Ascending aorta (tissue), 2 donors: ENCODE measurements at places on chromosomes 3 and 15. TPM values are rescaled to one million over a fixed set of nuclear protein-coding genes. Genes with fewer than 3 reads are reported as not detected.
A peak's percentile ranks its signal among the peaks of the same experiment; 100 is the strongest.

- no peaks in the 10 kb centered on the region for H3K36me3 ChIP-seq
- H3K27ac ChIP-seq: no peak overlapping the region
- no peak overlapping the region for H3K4me3 ChIP-seq
Measured at GRCh38 chr3:57983734-57984518, 24.3 kb upstream of the FLNB start.

DNA sequence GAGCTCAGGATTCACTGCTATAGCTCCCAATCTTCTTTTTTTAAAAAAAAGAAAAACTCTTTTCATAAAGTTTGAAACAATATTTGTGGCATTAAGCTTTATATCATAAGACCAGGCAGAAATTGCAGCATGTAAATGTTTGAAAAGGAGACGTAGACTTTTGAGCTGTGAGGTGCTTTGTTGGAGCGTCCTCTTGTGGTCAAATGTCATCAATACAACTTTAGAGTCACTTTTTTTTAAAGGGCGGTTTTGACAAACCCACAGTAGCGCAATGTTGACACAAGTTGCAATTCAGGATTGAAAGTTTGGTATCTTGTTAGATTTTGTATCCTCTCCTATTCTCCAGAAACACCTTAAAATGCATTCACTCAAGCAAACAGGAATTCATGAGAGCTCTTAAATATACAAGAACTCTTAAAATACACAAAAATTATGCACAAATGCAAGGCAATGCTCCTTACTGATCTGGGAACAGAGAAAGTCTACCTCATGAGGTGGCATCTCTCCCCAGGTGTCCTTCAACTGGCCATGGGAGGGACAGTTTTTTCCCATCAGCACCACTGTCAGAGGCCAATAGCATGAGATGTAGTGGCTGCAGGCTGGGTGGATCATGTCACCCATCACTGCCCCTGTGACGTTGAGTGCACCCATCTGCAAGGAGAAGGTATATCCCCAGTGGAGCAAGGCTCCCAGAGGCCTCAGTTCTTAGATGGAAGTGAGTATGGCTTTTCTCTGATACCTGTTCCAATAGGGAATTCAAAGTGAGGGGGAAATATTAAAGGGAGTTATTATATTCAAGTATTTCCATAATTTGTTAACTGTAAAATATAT is 70.7 kb downstream of the ANXA2 start:
- H3K4me3 ChIP-seq: no peak overlapping the region
- H3K27me3 ChIP-seq: no peaks in the 10 kb centered on the region
- no peaks in the 10 kb centered on the region for H3K4me1 ChIP-seq
- H3K36me3 ChIP-seq: no peaks in the 10 kb centered on the region
- H3K27ac ChIP-seq: no peak overlapping the region
- DNase-seq: no peak

DNA sequence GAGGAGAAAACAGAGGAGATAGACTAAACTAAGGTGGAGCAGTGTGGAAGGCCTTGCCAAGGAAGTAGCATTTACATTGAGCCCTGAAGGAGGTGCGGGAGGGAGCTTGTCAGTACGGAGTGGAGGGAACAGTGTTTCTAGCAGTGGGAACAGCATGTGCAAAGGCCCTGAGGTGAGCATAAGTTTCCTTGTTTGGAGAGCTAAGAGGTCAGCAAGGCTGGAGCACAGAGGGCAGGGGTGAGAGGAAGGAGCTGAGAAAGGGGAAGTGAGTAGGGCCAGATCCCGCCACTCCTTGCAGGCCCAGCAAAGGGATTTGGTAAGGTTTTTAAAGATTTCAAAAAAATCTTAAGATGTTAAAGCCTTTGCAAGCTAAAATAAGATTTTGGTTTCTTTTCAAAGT is 70.1 kb downstream of the HMCES start:
- peaks cover 6% of the 10 kb centered on the region for H3K4me1 ChIP-seq
- H3K36me3 ChIP-seq: no peaks in the 10 kb centered on the region
- no peak overlapping the region for H3K27ac ChIP-seq
- no peaks in the 10 kb centered on the region for H3K27me3 ChIP-seq

Gene GPR149
- total RNA-seq: not detected

Gene CTXN2
- total RNA-seq: not detected

DNA sequence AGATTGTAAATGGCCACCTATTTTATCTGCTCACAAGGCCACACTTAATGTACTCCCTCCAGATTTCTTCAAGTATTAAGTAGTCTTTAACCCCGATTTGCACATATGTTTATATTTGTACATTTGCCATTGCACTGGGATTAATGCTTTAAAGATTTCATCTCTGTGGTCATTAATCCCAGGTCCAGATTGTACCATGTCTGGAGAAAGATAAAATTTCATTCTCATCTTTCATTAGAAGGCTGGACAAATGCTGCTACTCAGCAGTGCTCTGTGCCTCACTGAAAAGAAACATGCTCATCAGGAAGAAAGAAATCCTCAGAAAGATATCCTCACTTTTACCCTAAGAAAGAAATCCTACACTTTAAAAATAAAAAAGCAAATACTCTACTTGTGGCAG is 62.5 kb upstream of the LRRC3B start:
- no peak overlapping the region for H3K27ac ChIP-seq
- no peaks in the 10 kb centered on the region for H3K27me3 ChIP-seq
- no peak overlapping the region for H3K4me3 ChIP-seq
- H3K4me1 ChIP-seq: no peaks in the 10 kb centered on the region

Gene IGDCC3
- total RNA-seq: not detected

- no peak overlapping the region for H3K27ac ChIP-seq
- no peak for DNase-seq
- no peaks in the 10 kb centered on the region for H3K36me3 ChIP-seq
- no peaks in the 10 kb centered on the region for H3K27me3 ChIP-seq
Measured at GRCh38 chr15:97688886-97689285, 271.6 kb upstream of the ARRDC4 start.

Gene LSM3
- total RNA-seq: 3.9 TPM

DNA sequence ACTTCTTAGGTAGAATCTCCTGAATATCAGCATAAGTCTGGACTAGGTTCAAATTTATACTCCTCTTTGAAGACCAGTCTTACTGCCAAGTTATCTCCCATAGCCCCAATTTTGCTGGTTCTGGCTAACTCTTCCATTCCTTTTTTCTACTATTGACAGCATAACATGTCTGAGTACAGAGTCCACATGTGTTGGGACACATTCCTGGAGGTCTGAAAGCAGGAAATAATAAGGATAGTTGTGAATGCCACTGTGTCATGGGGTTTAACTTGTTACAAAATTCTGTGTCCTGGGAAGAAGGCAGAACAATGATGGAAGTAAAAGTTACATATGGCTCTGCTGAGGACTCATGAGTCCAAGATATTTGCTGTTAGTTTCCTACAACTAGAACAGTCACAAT is 57.4 kb upstream of the ZBTB20 start:
- no peak for DNase-seq
- no peaks in the 10 kb centered on the region for H3K36me3 ChIP-seq
- no peaks in the 10 kb centered on the region for H3K27me3 ChIP-seq
- H3K4me3 ChIP-seq: no peak overlapping the region

- peaks cover 2% of the 10 kb centered on the region for H3K4me1 ChIP-seq
- H3K27ac ChIP-seq: no peak overlapping the region
- no peaks in the 10 kb centered on the region for H3K36me3 ChIP-seq
- no peaks in the 10 kb centered on the region for H3K27me3 ChIP-seq
- DNase-seq: no peak
Measured at GRCh38 chr3:33644582-33644981, 73.5 kb downstream of the CLASP2 start.

Gene RASGRF1
- total RNA-seq: not detected

DNA sequence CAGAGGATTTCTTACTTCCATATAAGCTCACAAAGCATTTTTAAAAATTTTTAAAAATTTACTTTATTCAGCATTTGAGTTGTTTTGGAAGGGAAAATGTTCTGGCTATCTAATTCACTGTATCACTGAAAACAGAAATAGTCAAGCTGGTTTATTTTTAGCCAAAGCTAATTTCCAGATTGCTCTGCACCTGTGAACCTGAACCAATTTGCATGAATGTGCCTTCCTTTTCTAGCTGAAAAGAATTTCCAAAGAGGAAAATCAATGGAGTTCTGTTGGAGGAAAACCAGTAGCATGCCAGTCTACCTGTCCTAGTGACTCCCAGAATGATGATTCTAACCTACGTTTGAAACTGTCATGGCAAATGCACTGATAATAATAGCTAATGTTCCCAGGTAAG is 134.2 kb upstream of the LIPC start:
- no peak for DNase-seq
- no peak overlapping the region for H3K27ac ChIP-seq
- no peaks in the 10 kb centered on the region for H3K36me3 ChIP-seq
- no peaks in the 10 kb centered on the region for H3K4me1 ChIP-seq
- H3K4me3 ChIP-seq: no peak overlapping the region

- H3K27me3 ChIP-seq: no peaks in the 10 kb centered on the region
- H3K27ac ChIP-seq: no peak overlapping the region
- no peaks in the 10 kb centered on the region for H3K4me1 ChIP-seq
- H3K4me3 ChIP-seq: no peak overlapping the region
- no peak for DNase-seq
Measured at GRCh38 chr3:27859821-27860220, 137.7 kb upstream of the EOMES start.

DNA sequence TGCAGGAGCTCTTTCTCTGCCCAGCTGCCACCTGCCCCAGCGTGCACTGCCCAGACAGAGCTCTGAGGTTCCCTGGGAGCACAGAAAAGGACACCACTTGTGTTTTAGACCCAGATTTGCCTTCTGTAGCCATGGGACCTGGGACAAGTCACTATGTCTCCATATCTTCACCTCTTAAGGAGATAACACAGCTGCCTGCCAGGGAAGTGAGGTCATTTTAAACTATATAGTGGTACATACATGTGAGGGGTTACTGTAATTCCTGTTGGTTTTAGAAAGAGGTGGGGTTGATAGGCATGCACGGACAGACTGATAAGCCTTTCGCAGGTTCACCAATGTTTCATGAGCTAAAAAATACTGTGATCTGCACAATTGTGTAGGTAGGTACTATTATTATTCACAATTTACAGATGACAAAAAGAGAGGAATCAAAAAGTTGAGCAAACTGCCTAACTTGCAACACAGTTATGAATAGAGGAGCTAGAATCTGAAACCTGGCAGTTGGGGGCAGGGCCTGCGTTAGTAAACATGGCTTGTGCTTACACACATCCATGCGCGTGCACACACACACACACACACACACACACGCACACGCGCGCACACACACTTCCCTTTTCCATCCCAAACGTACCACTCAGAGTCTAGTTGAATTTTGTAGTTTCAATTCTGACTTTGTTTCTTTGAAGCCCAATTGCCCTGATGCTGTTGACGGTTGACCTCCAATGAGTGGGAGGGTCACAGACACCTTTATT is 193.6 kb downstream of the FAM43A start:
- H3K4me3 ChIP-seq: no peak overlapping the region
- no peaks in the 10 kb centered on the region for H3K36me3 ChIP-seq
- DNase-seq: no peak

- no peaks in the 10 kb centered on the region for H3K27me3 ChIP-seq
- H3K36me3 ChIP-seq: peaks cover 24% of the 10 kb centered on the region
- no peak overlapping the region for H3K4me3 ChIP-seq
Measured at GRCh38 chr15:101669744-101670143, 17.6 kb upstream of the TM2D3 start.

GRCh38 chr3:24688446-24689148 is 193.9 kb upstream of the THRB start:
- no peak overlapping the region for H3K27ac ChIP-seq
- DNase-seq: no peak
- H3K27me3 ChIP-seq: no peaks in the 10 kb centered on the region
- H3K4me3 ChIP-seq: no peak overlapping the region
- H3K36me3 ChIP-seq: no peaks in the 10 kb centered on the region

GRCh38 chr15:32028921-32029320 is 1.4 kb upstream of the CHRNA7 start:
- H3K36me3 ChIP-seq: no peaks in the 10 kb centered on the region
- peaks cover 7% of the 10 kb centered on the region for H3K4me1 ChIP-seq
- no peaks in the 10 kb centered on the region for H3K27me3 ChIP-seq
- no peak for DNase-seq
- peak overlapping the region; percentile 67 for H3K4me3 ChIP-seq

Gene TICRR
- not detected for total RNA-seq

Gene PAQR9
- total RNA-seq: not detected

Gene PSTPIP1
- 14.6 TPM for total RNA-seq

Gene POLQ
- total RNA-seq: not detected

Gene CAPN3
- total RNA-seq: 7.1 TPM

GRCh38 chr3:43892526-43892925 is 201.8 kb downstream of the ABHD5 start:
- no peaks in the 10 kb centered on the region for H3K4me1 ChIP-seq
- H3K27me3 ChIP-seq: no peaks in the 10 kb centered on the region
- H3K4me3 ChIP-seq: no peak overlapping the region

Gene SPATA12
- not detected for total RNA-seq

GRCh38 chr3:72391659-72392058 is 456.6 kb downstream of the SHQ1 start:
- no peak for DNase-seq
- peaks cover 4% of the 10 kb centered on the region for H3K4me1 ChIP-seq
- H3K27me3 ChIP-seq: no peaks in the 10 kb centered on the region

Gene SLC22A13
- not detected for total RNA-seq

Gene CLDN11
- total RNA-seq: 7.0 TPM
